Endothelial cell of umbilical vein (primary cell): ENCODE measurements at places on chromosomes 2 and 18. TPM values are rescaled to one million over a fixed set of nuclear protein-coding genes. Genes with fewer than 3 reads are reported as not detected.

The IL1F10 gene
- total RNA-seq: not detected in 2 replicates

- DNase-seq: no peak
These were observed 136.1 kb downstream of the TMEM200C start for GRCh38 chr18:5759194-5759593.

GRCh38 chr2:164896634-164897355, 55.2 kb upstream of the COBLL1 start:
- peak; percentile 82 for DNase-seq

DNA sequence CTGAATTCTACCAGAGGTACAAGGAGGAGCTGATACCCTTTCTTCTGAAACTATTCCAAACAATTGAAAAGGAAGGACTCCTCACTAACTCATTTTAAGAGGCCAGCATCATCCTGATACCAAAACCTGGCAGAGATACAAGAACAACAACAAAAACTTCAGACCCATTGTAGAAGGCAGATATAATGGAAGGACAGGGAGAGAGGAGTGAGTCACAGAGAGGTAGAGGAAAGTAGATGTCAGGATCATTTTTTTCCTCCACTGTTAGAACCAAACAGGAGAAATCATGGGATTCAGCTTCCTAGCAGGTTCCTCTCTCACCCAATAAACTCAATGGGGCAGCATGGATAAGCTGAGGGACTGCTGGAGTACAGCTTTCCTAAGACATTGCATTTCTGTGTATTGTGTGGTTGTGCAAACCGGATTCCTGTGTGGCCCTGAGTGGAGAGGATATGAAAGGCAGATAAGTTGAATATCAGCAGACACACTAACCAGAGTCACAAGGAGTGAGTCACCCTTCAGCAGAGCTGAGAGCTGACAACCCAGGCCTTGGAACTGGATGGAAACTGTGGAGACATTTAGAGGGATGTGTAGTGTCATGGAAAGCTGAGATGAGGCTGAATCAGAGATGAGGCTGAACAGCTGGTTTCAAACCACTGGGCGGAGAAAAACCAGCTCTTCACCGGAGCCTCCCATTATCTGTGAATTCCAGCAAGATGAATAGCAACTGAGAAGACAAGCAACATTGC, 60.9 kb upstream of the MMADHC start:
- DNase-seq: peak; percentile 91

The SNTG2 gene
- not detected in 2 replicates for total RNA-seq

- DNase-seq: no peak
These were observed 132.1 kb downstream of the COL6A3 start for GRCh38 chr2:237281836-237282306.

DNA sequence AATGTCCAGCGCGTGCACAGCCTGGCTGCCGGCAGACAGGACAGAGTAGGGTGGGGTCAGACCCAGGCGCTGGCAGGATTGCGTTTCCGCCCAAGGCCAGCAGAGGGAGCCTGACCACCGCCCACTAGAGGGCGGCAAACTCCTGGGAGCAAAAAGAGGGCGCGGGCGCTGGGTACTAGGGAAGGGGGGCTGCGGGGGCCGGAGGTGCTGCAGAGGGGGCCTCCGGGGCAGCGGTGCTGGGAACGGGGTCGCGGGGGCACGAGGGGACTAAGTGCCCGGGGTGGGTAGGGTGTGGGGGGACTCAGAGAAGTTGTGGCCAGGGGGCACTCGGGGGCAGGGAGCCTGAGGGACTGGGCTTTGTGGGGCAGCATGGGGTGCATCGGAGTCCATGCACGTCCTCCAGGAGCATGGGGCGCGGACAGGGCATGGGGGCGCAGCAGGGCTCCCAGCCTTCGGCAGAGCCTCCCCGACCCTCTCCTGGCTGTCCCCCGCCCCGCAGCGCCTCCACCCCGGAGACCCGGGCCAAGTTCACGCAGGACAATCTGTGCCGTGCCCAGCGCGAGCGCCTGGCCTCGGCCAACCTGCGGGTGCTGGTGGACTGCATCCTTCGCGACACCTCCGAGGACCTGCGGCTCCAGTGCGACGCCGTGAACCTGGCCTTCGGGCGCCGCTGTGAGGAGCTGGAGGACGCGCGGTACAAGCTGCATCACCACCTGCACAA, 3.2 kb downstream of the TEKT4 start:
- DNase-seq: peak; percentile 26

The MAP3K19 gene
- total RNA-seq: not detected in 2 replicates

DNA sequence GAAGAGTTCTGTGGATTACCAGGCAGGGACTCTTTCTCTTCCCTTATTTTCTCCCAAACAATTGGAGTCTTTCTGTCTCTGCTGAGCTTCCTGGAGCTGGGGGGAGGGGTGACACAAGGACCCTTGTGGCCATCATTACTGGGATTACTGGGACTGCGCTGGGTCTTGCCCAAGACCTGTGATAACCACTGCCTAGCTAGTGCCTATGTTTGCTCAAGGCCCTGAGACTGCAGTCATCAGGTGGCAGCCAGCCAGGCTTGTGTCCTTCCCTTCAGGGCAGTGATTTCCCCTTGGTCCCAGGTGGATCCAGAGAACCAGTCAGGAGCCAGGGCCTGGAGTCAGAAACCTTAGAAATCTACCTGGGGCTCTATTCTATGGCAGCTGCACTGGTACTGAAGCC, 355.6 kb downstream of the PARD3B start:
- no peak for DNase-seq

DNA sequence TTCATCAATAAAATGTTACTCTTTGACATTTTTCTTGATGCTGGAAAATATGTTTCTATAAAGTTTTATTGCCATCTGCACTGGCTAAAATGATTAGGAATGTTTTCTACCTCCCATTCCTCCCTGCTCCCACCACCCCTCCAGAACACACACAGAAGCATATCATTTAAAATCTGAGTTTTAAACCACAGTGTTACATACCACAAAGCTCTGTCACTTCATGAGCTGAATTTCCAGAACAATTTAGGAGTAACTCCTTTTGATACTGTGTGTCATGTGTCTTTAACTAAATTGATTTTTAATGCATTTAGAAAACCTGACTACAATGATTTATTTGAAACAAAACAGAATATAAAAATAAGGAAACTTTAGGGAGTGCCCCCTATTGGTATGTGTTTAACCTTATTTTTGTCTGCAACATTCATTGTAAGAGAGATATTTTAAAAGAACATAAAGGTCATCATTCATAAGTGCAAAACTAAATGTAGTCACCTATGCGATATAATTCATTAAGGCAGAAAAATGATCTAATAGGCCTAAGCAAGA, 52.0 kb downstream of the FEZ2 start:
- DNase-seq: no peak

DNA sequence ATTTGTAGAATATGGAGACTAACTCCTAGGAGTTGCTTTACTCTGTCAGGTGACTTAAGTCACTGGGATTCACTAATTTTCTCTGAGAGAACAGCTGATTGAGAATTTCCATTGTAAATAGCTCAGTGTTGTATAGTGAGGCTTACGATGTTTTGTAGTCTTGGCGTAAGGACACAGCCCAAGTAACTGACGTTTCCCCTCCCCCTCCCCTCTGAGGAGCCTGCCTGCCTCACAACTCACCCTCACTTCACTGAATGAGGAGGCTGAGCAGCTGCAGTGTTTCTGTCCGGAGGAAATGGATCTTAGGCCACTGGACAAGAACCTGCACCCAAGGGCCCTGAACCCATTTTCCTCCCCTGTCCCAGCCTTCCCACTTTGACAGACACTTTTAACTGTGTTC, 264.6 kb downstream of the PHLPP1 start:
- no peak for DNase-seq

DNA sequence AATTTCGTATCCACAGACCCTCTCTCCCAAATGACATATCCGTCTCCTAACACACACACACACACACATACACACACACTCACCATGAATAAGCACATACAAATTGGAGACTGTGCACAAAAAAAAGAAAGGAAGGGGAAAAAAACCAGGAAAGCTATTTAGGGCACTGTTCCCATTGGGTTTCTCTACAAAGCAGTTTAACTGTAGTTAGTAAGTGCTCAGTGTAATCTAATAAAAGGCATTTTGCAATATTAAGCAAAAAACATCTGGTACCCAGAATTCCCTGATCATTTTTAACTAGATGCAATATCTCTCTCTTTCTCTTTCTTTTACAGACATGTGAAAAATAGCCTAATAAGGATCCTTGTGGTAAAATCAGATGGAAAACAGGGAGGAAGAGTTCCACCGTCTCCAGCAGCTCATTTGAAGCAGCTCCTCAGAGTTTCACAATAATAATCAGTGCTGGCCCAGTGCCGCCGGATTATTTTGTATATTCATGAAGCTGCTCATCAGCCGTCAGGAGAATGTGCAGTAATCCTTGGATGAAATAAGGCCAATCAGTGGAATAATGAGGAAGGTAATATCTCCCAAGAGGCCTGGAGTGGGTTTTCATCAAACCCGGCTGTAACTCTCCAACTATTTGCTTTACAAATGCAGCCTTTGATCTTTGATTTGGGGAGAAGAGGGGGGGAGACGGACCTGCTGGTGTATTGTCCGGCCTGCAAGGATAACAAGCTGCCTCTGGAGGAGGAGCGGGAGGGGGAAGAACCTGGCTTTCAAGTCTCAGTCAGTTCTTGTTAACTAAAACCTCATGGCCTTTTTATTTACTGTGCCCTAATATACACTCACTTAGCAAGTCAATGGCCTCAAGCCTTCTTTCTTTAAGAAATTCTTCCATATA, 227.6 kb upstream of the SMIM21 start:
- no peak for DNase-seq

GRCh38 chr2:179612591-179613298, 248.7 kb downstream of the ZNF385B start:
- no peak for DNase-seq

DNA sequence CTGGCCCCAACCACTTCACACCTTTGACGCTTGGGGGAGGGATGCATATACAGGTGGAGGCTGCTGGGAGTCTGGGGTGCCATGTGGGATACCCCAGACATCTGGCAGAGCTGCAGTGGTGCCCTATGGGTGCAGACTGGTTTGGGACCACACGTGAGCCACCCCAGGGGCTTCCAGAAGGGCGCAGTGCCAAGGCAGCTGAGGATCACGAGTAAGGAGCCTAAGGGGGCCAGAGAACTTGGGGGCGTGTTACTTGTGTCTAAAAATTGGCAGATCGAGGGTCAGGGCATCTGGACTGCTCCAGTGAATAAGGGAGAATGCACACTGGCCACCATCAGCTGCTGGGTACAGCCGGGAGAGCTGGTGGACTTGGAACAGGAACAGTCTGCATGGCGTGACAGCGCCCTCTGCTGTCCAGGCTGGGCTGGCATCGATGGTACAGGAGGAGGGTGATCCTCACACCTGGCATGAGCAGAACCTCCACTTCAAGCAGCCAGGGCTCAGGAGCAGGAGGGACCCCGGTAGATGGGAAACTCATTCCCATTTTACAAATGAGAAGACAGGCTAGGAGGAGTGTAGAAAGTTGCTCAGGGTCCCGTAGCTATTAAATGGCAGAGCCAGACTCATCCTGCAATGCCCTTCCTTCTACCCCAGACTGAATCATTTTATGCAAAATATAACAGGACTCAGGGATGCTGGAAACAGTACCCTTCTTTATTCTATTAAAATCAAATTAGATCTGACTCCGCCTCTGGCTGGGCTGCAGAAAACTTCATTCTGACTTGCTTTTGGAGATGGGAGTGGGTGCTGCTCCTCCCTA, 60.4 kb downstream of the ATOH8 start:
- DNase-seq: peak; percentile 82

The SEC11C gene
- 29.8 and 36.8 TPM in 2 replicates for total RNA-seq

GRCh38 chr2:215787565-215788178, 225.7 kb downstream of the MREG start:
- no peak for DNase-seq

DNA sequence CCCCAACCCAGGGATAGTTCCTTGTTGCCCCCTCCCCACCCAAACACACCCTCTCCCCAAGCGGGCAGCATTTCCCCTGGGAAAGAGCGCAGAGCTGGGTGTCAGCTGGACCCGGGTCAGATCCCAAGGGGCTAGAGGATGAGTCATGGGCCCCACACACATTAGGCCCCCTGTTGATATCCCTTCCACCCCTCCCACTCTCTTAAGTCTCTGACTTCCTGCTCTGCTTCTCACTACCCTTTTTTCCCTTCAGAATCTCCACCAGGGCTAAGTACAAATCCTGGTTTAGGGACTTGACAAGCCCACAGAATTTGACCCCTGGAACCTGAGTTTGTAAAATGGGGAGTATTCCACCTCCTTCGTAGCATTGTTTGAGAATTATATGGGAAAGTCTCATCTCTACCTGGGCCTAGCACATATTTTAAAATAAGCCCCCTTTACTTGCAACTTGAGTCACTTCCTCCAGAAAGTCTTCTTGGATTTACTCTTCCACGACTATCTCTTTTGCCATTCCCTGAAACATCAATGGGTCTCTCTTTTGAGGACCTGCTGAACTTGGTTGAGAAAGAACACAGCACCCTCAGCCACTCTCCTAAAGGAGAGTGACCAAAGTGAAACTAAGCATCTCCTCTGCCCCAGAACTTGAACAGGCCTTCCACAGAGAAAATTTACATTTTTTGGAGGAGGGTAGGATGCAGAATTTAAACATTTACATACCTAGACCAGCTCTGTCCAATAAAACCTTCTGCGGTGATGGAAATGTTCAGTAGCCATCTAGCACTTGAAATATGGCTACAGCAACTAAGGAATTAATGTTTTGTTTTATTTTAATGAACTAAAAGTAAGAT, 4.7 kb downstream of the RTKN start:
- DNase-seq: no peak

The SIX3 gene
- not detected in 2 replicates for total RNA-seq

DNA sequence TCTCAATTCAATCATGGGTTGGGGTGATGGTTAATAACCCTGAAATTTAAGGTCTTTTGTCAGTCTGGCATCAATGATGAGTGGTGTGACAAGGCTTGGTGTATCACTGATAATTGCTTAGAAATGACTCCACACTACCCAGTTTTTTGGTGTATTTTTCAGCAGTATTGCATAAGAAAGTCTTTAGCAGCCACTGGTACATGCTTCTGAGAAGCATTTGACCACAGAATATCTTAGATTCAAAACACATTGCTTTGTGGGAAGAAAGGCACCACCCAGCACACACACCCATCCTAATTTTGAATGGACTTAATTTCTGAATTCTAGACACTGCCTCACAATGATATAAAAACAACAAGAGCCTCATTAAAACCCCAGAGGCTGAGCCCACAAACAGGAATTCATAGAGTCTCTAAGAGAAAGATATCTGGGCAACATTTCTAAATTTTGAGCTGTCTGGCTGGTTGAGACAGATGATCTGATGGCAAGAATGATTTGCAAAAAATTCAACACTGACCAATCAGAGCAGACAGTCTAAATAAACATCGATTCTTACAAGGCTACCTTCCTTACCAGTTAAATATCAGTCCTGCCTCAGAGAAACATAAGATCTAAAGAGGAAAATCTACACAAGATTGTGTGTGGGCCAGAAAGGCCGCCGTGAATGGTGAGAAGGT, 114.7 kb upstream of the CYP1B1 start:
- no peak for DNase-seq

- no peak for DNase-seq
These were observed 322.9 kb upstream of the HS6ST1 start for GRCh38 chr2:128641421-128642080.

GRCh38 chr2:42872721-42873120, 80.3 kb upstream of the HAAO start:
- DNase-seq: peak; percentile 30

GRCh38 chr2:75055820-75056675, 97.6 kb downstream of the POLE4 start:
- no peak for DNase-seq
